ENCODE measurements at places on chromosomes 5 and 9. TPM values are rescaled to one million over a fixed set of nuclear protein-coding genes. Genes with fewer than 3 reads are reported as not detected.
A peak's percentile ranks its signal among the peaks of the same experiment; 100 is the strongest.

DNA sequence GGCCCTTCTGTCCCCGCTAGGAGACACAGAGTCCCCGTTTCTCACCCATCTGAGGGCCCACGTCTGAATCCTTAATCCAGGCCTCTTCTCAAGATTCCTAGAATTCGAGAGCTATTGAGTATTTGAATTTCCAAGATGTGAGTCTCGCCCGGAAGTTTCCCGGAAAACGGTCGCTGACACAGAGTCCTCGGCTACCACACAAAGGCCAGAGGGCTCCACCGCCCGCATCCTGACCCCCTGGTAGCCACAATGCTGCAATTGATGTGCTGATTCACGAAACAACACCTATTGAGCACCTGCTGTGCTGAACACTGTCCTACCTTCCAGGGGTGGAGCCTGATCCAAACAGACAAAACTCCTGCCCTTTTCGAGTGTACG, 670 bp upstream of the FBP1 start:
- peak; percentile 81 for DNase-seq

GRCh38 chr5:67166460-67167285, 29.9 kb downstream of the CD180 start:
- DNase-seq, result peak; percentile 84

DNA sequence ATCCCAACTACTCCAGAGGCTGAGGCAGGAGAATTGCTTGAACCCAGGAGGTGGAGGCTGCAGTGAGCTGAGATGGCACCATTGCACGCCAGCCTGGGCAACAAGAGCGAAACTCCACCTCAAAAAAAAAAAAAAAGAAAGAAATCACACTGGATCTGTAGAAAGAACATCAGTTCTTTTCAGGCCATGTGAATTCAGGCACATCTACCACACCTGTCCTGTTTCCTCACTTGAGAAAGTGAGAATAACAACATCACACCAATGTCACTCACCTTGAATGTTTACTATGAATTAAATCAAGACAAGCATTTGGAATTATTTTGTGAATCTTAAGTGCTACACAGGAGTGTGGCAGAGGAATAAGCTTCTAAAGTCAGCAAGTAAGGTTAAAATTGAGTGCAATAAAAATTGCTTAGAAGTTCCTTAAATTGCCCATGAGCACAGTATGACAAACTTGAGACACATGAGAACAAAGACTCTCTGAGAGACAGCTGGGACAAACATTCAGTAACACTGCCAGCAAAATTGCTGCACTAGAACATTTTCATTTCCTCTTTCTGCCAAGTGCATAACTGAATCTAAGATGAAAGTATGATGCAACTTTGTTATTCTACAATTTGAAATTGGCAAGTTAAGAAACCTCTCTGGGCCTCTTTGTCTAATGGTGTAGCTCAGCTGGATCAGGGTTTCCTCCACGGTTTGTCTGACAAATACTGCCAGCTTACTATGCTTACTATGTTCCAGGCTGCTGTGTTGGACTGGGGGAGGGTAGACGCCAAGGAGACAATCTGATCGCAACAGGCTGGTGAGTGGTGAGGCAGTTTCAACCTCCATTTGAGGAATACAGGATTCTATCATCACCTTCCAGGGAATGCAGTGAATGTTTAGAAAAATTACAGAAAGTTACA, 1.9 kb upstream of the RIC1 start:
- DNase-seq, result no peak

DNA sequence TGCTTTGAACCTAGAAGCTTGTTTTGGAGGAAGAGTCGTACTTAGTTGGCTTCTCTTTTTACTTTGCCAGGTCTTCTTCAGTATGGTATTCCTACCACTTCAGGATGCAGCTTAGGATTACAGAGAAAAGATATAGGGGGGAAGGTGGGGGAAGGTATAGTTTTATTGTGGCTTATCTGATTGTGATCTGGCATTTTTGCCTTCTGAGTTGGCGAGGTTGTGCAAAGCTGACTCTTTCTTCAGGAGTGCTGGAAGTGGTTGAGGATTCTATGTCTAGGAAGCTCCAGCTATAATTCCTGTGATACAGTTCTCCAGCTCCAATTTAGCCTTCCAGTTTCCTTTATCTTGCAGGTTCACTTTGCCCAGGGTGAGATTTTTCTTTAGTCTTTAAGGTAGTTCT, 7.0 kb downstream of the CDC42SE2 start:
- no peak for DNase-seq

GRCh38 chr9:16193066-16193465, 640.2 kb downstream of the CCDC171 start:
- no peak for DNase-seq

- DNase-seq, result no peak
Measured at GRCh38 chr5:120550358-120550757, 86.3 kb downstream of the PRR16 start.

DNA sequence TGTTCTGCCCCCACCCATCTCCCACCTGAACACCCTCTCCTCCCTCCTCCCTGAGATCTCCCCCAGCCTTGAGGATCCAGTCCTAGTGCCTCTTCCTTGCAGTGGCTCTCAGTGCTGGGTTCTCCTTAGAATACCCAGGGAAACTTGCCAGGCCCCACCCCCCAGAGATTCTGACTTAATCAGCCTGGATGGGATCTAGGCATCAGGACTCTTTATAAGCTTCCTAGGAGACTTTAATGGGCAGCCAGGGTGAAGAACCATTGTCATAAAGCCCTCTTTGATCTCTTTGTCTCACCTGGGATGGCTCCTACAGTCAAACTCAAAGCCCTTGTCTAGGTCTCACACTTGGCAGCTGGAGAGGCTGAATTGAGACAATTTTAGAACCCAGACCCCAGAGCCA, 8.6 kb upstream of the GLIS3 start:
- no peak for DNase-seq

DNA sequence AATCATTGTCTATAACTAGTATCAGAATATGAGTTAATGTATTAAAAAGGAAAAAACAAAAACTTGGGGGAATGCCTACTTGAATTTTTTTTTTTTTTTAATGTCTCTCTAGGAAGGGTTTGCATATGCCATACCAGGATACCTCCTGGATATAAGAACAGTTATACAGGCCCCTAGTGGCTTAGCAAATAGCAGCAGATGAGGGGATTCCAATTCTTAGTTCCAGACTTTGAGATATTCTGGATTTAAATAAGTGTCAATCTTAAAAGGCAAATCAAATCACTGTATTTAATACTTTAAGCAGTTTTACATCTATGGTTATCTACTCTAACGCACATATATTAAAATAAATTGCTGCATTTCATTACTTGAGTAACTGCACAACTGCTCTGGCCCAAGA, 1055.5 kb upstream of the DMAC1 start:
- DNase-seq, result no peak

Gene CDC25C
- 19.9 TPM for total RNA-seq

DNA sequence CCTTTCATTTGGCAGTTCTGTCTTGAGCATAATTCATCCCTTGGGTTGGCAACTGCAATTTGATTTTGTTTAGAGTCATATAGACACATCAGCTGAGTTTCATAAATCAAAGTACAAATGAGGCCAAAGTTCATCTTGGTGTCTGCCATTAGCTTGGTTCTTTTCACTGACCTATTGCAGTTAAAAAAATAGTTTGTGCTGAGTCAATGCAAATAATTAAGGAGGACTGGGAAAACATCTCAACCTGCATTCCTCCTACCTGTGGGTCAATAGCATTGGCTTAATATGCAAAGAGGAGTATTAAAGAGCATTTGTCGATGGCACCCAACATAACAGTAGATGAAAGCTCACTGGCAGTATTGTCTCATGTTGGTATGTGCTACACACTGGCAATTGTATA, 1.6 kb downstream of the PKD2L2 start:
- DNase-seq, result no peak

Gene SCGB3A1
- total RNA-seq, result not detected

GRCh38 chr9:37433867-37434371, 11.4 kb downstream of the GRHPR start:
- peak; percentile 73 for DNase-seq

- DNase-seq, result no peak
Measured at GRCh38 chr9:110278080-110278707, 21.9 kb upstream of the TXN start.

Gene EDIL3
- total RNA-seq, result 61.0 TPM

DNA sequence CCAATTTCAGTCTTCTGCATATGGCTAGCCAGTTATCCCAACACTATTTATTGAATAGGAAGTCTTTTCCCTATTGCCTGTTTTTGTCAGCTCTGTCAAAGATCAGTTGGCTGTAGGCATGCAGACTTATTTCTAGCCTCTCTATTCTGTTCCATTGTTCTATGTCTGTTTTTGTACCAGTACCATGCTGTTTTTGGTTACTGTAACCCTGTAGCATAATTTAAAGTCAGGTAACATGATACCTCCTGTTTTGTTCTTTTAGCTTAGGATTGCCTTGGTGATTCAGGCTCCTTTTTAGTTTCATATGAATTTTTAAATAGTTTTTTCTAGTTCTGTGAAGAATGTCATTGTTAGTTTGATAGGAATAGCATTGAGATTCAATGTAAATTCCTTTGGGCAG, 104.9 kb upstream of the SLCO6A1 start:
- DNase-seq, result no peak

- no peak for DNase-seq
Measured at GRCh38 chr9:33690143-33690933, 105.0 kb upstream of the PRSS3 start.

DNA sequence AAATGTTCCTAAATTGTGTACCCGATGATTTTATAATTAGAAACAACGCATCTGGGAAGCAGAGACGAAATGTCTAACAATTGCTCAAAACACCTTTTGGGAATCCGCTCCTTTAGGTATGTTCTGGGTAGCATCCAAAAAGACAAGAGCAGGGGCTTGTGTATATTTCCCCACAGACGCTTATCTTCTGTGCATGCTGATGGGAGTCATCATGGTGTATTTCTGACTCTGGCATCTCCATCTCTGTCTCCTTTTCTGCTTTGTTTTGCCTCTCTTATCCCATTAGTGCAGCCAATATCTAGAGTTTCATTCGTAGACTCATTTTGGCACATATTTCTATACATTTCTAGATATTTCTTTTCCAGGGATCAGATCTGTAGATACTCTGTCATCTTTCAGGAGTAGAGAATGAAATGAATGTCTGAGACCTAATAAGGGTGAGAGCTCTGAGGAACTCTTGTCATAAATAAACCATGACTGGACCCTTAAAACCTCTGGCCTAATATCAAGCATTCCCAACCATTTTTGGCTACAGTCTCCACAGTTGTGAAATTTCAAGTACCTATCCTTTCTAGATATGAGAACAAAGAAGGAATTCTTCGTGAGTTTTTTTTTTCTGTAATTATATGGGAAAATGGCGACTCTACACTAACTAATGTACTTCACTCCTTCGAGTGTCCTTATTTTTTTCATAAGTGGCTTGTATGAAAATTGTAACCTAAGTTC, 508.2 kb downstream of the ACTL7B start:
- no peak for DNase-seq
